ENCODE measurements at places on chromosomes 2 and 18.

DNA sequence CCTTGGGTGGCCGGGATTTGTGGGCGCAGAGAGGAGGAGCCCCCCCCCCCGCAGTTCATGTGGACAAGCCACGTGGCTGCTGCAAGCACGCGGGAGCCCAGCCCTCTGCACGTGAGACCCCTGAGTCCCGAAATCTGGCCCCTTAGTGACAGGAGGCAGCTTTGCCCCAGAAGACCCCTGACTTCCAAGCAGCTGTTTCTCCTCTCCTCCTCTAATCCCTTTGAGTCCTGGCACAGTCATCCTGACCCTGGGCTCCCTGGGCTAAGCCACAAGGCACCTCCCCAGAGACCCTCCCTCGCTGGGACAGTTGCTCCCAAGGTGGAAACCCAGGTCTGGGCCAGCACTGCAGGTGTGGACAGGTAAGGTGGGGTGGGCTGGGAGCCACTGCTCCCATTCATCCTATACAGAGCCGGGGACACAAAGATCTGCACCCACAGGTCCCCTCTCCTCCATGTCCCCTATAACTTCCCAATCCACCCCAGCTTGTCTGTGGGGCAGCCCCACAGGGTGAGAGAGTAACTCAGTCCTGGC lies 923 bp downstream of the TEKT4 start:
- no peak for DNase-seq

- DNase-seq, result no peak
These were observed 57.9 kb downstream of the TET3 start for GRCh38 chr2:74042606-74043005.

DNA sequence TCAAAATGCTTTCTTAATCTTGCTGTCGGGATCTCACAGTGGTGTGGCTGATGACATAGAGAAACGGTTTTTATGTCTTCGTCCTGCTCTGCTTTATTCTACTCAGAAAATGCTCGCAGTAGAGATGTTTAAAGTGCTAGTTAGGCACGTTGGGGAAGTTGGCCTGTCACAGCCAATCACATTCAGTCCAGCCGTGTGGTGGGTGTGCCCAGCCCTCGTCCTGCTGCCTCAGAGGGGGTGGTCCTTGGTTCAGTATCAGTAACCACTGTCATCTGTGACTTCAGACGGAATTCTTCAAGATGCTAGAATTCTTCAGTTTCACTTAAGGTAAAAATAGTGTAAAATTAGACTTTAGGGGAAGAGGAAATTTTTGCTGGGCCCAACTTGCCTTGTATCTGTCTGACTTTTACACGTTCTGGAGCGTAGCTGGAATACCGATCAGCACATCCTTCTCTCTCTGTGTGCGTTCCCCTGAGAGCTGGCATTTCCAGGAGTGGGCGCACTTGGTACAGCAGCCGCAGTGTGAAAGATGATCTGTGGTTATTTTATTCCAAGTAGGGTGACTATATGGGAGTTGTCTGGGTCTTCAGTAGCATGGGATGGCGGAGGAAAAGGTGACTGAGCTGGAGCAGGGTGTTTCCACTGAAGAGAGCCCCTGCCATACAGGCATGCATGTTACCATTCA lies 18.5 kb downstream of the TRAF3IP1 start:
- DNase-seq, result no peak

- peak; percentile 13 for DNase-seq
These were observed 212.4 kb downstream of the ANAPC1 start for GRCh38 chr2:111671426-111672150.

GRCh38 chr2:240960971-240961876 lies 37.2 kb upstream of the SNED1 start:
- peak; percentile 17 for DNase-seq

DNA sequence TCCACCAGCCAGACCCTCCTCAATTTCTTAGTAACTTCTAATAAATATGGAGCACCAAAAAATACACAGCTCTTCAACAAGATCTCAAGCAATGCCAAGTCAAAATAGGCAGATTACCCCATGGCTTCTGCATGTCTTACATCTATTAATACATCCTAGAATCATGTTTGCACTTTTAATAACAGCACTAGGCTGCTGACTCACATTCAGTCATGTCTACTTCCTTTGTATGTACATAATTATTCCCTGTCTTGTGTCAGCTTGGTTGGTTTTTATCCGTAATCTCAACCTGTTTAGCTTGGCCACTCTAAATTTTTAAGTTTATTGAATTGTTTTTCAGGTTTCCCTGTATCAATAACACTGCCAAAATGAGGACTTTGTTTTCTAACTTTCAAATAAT lies 420.1 kb upstream of the ACVR2A start:
- DNase-seq, result no peak

- no peak for DNase-seq
These were observed 6.1 kb downstream of the E2F6 start for GRCh38 chr2:11459816-11460215.

DNA sequence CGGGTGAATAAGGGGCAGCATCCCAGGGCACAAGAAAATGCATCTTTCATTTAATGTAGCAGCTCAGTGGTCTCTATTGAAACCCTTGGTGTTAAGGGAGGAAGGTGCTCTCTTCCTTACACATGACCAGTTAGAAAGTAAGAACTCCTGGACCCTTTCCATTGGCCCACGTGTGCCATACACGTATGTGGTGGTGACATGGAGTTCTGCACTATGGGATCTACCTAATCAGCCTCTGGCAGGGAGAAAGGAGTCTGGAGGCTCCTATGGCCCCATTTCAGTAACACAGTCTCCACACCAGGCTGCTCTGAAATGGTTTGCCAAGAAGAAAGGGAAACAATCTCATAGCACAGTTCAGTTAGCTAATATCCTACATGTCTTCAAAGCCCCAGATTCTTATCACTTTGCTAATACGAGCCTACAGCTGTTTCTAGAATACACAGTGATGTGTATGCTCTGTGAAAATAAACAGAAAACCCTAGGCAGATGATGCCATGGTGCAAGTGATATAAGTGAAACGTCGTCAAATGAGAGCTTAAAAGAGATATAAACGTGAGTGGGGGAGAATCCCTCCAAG lies 7.0 kb downstream of the EFEMP1 start:
- DNase-seq, result no peak

DNA sequence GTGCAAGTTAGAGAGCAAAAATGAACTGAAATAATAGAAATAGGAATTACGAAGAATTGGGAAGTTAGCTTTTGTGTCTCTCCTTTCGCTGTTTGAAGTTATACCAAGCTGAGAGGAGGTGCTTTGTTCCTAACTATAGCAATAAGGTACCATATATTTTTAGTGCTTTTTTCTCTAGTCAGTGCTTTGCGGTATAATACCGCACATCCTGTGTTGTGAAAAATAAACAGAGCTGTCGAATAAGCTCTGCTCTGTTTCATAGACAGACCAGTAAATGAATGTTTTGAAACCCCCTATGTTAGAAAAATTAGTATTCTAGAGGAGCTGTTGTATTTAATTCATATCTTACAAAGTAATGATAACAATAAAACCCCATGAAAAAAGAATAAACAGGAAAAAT lies 130.8 kb downstream of the MAP4K4 start:
- no peak for DNase-seq

GRCh38 chr2:120134263-120134662 lies 88.9 kb downstream of the TMEM185B start:
- peak; percentile 69 for DNase-seq

DNA sequence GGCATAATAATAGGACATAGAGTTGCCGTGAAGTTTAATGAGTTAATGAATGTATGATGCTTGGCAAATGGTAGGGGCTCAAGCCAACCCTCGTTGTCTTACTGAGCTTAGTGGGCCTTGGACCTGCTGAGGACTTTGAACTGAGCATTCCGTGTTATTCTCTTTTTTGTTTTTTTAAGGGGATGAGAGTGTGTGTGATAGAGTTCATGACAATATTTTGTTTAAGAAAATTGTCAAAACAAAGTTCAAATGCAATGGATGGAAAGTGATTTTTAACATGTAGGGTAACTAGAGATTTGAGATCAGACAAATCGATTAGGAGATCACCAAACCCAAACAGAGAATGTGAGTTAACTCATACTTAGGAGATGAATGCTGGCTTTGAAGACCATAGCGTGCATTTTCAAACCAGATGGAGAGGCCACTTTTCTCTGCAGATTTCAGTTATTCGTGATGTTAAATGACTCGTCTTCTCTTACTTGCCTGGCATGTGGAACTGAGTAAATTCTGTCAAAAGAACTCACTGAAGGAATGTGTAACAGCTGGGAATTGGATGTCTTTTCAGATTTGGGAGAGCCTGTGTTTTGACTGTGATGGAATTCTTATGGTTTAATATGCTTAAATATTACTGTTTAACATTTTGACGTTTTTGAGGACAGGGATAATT lies 88.7 kb downstream of the NEDD4L start:
- no peak for DNase-seq

- no peak for DNase-seq
These were observed 169.2 kb downstream of the GLI2 start for GRCh38 chr2:120904830-120905234.

DNA sequence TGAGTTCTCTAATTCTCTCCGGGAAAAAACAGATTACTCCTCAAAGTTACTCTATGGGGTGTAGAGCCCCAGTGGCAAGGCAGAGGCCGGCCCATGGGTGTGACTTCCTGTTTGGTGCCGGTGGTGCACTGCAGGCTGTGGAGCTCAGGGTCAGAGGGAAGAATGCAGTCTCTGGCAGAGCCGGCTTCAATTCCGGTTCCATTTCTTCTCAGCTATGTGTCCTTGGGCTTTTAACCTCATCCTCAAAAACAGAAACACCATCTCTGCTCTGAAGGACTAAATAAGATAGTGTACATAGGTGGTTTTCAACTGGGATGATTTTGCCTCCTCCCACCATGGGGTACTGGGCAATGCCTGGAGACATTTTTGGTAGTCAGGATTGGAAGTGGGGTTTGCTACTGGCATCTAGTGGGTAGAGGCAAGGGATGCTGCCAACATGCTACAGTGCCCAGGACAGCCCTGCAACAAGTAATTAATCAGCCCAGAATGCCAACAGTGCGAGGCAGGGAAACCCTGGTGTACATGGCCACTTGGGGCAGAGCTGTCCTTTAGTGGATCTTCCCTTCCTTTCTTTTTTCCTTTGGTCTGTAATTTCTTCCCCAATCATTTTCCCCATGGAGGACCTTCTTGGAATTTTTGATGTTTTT lies 81.2 kb downstream of the INSIG2 start:
- no peak for DNase-seq

DNA sequence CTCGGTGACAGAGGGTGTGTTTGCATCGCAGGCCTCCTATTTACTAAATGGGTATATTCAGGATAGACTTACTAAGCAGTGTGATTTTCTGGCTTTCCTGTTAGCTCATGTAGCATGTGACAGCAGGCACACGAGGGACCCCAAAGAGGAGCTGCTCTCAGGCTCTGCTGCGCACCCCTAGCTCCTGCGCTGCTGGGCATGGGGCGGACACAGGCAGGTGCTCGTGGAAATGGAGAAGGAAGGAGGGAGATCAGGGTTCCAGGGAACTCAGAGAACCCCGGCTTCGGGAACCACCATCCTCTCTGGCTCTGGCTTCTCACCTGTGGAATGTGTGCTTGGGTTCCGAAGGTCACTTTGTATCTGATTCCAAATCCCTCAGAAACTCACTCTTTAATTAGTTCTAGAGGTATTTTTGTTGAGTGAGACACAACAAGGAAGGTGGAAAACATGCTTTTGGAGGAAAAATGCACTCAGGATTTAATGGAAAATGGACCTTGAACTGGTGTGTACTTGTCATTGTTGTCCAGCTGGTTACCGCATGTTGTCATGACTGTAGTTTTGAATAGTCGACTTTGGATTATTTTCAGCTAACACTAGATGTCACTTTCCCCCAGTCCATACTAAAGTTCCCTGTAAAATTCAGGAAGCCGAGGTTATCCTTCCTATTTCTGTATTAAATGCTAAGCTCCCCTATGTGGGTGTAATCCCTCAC lies 3.5 kb downstream of the SNTG2 start:
- no peak for DNase-seq

DNA sequence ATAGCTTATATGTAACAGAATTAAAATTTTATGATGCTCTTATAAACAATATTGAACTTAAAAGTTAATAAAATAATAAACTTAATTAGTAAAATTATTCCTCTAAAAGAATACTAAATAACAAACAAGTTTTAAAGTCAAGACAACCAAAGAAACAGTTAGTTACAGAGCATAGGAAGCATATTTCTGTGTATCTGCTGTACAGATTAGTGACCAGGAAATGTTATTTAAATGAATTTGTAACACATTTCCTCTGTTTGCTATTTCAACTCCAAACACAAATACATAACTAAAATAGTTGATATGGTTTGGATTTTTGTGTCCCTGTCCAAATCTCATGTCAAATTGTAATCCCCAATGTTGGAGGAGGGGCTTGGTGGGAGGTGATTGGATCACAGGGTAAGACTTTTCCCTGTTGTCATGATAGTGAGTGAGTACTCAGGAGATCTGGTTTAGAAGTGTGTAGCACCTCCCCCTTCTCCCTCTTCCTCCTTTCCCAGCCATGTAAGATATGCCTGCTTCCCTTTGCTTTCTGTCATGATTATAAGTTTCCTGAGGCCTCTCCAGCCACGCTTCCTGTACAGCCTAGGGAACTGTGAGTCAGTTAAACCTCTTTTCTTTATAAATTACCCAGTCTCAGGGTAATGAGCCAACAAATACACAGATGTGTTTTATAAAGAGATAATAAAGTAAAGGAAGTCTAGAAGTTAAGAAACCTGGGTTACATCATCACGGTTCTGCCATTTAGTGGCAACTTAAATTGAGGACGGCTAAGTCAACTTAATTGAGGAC lies 51.8 kb downstream of the ROCK2 start:
- peak; percentile 62 for DNase-seq

DNA sequence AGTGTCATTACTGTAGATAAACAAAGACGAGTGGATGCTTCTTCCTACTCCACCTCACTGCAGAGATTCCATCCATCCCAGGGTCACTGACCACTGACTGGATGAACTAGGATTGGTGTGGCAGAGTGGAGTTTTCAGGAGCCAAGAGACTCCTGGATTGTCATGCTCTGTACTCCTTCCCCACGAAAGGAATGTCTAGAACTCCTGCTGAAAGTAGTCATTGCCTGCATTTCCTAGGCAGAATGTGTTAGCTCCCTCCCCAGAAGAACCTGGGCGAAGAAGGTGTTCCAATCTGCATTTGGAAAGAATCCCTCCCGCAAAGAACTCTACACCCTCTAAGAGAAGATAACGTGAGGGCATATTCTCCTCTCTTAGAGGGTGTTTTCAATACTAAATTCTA lies 6.2 kb downstream of the PAX8 start:
- no peak for DNase-seq

DNA sequence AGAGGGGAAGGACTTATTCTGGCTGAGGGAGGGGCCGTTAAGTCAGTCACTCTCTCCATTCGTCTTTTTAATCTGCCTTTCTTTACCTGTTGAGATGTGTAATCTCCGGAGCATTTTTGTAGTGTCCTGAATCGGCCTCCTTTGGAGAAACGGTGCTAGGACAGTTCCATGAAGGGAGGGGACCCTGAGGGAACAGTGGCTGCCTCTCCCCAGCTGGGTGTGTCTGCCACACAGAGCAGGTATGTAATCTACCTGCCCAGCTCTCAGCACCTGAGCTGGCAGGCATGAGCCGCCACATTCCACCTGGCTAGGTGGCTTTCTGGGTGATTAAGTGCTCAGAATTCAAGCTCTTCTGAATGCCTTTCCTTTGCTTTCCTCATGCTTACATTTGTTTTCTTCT lies 131.2 kb downstream of the WDSUB1 start:
- peak; percentile 82 for DNase-seq
